ENCODE measurements at places on chromosomes 11 and 22. TPM values are rescaled to one million over a fixed set of nuclear protein-coding genes. Genes with fewer than 3 reads are reported as not detected.

KRTAP5-7 gene
- not detected for total RNA-seq

ABTB2 gene
- 0.25 TPM for total RNA-seq

SMCO4 gene
- 21.3 TPM for total RNA-seq

LBHD1 gene
- total RNA-seq = 10.5 TPM

All from endothelial cell of umbilical vein (primary cell).